Posterior cingulate gyrus (tissue), 11 donors: ENCODE measurements at places on chromosomes 1 and 21.

DNA sequence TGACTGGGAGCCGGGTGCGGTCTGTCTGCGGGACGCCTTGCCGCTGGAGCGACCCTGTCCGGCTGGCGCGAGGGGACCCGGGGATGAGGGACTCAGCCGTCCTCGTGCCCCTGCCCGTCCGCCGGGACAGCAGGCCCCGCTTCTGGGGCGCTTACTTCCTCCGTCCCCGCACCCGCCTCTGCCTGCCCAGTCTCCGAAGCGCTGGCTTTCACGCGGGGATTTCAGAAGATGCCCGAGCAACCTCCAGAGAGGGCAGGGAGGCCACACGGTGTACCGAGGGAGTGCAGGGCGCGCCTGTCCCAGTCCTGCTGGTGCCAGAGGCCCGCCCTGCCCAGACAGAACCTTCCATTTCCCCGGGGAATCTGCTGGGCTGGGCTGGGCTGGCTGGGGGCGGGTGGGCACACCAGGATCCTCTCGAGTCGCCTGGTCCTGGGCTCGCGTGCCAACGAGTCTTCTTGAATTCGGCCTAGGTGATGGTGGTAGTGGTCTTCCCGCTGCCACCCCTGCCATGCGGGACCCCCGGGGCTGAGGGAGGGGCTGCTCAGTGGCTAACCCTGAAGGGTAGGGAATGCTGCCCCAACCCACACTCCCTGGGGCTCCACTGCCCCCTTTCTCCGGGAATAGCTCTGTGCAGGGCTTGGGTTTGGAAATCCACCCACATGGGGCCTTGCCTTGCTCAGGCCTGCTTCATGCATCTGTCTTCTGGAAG, 2.5 kb upstream of the TRPM2 start:
- DNase-seq = peak; percentile 71

GRCh38 chr1:36034692-36035091, 49.2 kb upstream of the TEKT2 start:
- no peak for DNase-seq

GRCh38 chr1:100034470-100034869, 64.7 kb downstream of the SLC35A3 start:
- no peak for DNase-seq

DNA sequence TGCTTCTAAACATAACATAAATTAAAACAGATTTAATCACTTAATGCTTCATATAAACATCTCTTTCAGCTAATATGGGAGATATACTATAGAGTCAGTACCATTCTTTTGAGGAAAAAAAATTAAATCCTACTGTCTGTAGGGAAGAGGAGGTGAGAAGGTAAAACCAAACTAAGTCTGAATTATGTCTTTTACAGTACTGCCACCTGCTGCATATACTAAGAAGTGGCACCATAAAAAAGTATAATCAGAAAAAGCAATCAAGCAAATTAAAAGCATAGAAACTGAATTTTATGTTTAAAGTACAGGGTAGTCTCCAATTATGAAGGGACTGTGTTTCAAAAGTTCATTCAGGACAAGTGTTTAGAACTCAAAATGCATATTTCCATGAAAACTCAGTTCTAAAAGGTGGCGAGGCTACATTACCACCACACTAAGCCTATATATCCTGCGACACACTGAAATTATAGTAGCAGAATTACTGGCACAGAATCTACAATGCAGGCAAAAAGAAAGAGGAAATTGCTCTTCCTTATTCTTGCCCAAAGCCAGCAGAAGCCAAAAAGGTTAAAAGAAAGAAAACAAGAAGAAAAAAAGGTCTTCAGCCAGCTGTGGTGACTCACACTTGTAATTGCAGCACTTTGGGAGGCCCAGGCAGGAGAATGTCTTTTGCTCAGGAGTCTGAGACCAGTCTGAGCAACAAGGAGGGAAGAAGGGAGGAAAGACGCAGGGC, 9.0 kb downstream of the NSL1 start:
- no peak for DNase-seq

GRCh38 chr1:103190766-103191165, 82.4 kb upstream of the COL11A1 start:
- DNase-seq = no peak

- no peak for DNase-seq
Observed at GRCh38 chr21:17539323-17539722, 26.5 kb downstream of the CXADR start.
